Head of caudate nucleus (tissue), 42 donors: ENCODE measurements at places on chromosomes 3 and 15.

DNA sequence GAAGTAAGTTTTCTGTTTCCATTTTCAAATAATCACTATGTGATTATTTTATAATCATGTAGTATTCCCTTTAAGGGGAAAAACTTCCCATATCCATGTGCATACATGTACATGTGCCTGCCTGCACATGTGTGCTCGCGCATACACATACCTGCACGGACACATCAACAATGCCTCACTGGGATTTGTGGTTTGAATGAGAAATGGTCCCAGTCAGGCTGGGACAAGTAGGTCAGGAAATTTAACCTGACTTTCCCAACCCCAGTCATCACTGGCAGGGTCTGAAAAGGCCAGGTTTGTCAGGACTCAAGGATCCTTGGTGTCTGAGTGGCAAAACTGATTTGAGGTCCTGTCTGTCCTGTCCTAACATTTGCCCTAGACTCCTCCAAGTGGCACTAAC, 109.3 kb upstream of the MRPS22 start:
- DNase-seq, result no peak

- no peak for DNase-seq
Measured at GRCh38 chr15:54550954-54551353, 572.7 kb downstream of the UNC13C start.

- no peak for DNase-seq
Measured at GRCh38 chr15:82130248-82130647, 84.4 kb upstream of the MEX3B start.

DNA sequence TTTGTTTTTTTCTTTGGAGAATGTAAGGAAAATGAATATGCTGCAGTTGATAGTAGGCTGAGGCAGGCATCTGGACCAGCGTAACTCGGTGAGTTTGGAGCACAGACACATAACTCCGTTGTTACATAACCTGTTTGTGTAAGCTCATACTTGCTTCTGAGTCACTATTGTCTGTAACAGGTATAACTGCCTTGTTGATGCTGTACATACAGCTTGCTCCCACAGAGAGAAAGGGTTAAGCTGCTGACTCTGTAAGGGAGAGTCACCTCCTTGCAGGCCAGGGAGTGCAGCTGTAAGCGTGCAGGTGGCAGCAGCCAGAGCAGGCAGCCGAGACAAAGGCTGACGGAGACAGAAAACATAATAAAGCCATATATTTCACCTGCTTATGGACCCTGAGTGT, 20.4 kb downstream of the RETNLB start:
- no peak for DNase-seq

- DNase-seq, result peak; percentile 95
Measured at GRCh38 chr15:51971375-51972133, at the start of gene LEO1. TSS of gene LEO1 (minus strand) at chr15:51971778. CDS start at chr15:51971745, 33 bp downstream.

- DNase-seq, result no peak
Measured at GRCh38 chr15:60228101-60228500, 169.7 kb downstream of the ANXA2 start.

GRCh38 chr3:177887475-177887874, 648.8 kb upstream of the KCNMB2 start:
- no peak for DNase-seq

DNA sequence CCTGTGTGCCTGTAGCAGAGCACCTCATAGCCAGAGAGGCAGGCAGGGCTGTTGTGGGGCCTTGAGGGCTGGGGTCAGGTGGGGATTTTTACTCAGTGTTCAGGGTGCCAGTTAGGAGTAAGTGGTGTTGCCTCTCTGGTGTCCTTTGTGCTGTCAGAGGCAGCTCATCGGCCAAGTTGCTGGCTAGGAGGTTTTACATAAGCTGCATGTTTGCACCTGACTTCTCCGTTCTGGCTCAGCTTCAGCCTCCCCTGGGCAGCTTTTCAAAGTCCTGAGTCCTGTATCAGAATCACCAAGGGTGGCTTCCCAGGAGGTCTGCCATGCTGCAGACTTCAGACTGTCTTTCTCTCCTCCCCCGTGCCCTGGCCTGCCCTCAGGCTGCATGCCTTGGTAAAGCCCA, 242.6 kb upstream of the TPM1 start:
- no peak for DNase-seq

DNA sequence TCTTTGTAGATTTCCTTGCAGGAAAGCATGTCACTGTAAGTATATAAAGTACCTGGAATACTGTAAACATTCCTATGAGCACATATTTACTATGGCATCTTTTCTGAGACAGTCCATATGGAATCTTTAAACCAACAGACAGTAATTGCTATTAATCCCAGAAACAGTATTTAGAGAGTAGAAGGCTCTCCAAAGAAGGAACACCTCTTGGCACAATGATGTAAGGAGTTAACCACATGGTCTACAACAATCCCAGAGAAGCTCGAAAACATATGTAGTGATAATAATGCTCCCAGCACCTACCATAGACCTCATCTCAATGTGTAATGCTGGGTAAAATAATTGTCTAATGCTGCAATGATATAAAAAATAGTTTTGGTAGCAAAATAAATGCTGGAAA, 95.8 kb upstream of the IL12A start:
- DNase-seq, result no peak

DNA sequence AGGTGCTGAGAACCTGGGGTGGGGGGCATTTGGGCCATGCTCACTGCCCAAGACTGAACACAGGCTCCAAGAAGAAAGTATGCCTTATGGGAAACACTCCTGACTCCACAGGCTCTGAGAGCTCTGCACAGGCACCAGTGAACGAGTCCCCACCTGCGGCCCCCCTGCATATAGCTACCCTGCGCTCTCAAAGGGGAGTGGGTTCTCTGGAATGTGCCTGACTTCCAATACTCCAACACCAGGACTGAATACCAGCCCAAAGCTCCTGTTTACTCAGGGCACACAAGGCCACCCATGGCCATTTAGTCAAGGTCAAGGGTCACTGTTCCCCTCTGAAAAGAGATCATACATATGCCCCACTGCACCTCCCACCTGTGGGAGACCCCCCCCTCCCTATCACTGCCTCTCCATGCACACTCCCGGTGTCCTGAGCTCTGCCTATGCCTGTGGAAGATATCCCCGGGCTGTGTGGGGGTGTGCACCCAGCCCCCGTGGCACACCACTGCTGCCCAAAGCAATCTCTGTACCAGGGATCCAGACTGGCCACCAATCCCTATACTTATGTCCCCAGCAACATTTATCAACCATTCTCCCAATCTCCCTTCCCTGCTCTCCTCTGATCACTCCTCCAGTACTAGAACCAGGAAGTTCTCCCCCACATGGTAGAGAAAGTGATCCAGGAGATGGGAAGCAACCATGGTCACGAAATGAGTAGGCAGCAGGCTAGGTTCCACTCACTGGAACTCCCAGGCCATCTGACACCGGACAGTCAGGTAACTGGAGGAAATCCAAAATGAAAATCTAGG, 1.5 kb upstream of the PLXNB1 start:
- DNase-seq, result no peak

DNA sequence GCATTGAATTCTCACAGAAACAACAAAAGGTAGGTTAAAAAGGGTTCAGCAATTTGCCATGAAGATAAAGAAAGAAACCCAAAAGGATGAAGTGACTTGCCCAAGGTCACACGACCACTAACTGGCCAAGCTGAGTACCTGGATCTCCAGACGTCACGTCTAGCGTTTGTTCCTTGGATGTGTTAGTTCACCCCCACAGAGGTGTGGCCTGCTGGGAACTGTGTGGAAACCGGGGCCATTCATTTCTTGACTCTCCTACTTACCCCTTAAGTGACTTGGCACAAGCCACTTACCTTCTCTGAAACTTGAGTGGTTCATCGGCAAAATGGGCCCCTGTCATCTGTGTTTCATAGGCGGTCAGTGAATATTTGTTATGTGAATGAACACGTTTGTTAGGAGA, 244.3 kb upstream of the SLCO3A1 start:
- no peak for DNase-seq

DNA sequence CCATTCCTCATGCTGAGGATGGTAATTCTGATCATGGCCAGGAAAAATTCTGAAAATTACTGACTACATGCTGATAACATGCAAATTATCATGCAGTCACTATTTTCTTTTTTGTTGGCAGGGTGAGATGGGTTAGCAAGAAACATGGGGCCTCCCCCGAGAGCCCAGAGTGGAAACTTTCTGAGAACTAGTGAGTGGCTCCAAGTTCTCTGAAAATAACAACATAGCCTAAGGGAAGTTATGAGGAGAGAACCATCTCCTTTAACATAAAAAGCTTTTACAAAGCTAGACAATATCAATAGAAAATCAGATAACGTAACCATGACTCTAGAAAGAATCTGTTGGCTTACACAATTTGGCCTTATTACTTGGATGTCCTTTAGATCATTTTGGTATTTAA, 254.2 kb downstream of the PLOD2 start:
- DNase-seq, result no peak

- DNase-seq, result no peak
Measured at GRCh38 chr15:58741032-58741431, 8.5 kb downstream of the ADAM10 start.

- peak; percentile 67 for DNase-seq
Measured at GRCh38 chr15:80776420-80777045, 2.6 kb upstream of the CEMIP start.

DNA sequence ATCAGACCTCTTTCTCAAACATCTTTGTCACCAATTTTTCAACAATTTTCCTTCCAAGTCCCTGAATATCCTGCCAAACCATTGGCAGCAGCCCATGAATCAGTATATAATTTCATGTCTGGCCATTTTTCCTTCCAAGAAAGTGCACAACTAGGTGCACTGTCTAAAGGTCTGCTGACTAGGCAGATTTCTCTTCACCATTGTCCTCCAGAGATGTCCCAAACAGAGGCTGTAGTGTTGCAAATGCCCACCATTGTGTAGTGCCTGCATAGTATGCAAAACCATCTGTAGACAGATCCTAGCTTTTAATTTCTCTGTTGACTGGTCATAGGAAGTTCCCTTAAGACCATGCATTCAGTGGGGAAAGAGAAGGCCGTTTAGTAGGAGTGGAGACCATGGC, 25.0 kb upstream of the GOLGA6L2 start:
- no peak for DNase-seq
